ENCODE measurements at places on chromosomes 13 and 19. TPM values are rescaled to one million over a fixed set of nuclear protein-coding genes. Genes with fewer than 3 reads are reported as not detected.
A peak's percentile ranks its signal among the peaks of the same experiment; 100 is the strongest.

Gene CPB2
- not detected for total RNA-seq

Gene MIR17HG
- 4.1 TPM for total RNA-seq

Gene KIRREL2
- 0.26 TPM for total RNA-seq

Gene SMARCA4
- 104 TPM for total RNA-seq

Gene C13orf46
- total RNA-seq = 0.33 TPM

Gene TEX26
- total RNA-seq = not detected

Gene KLF5
- 136 TPM for total RNA-seq

Gene NXNL1
- total RNA-seq = not detected

Gene MYBPC2
- total RNA-seq = not detected

Gene PRR20E
- total RNA-seq = not detected

DNA sequence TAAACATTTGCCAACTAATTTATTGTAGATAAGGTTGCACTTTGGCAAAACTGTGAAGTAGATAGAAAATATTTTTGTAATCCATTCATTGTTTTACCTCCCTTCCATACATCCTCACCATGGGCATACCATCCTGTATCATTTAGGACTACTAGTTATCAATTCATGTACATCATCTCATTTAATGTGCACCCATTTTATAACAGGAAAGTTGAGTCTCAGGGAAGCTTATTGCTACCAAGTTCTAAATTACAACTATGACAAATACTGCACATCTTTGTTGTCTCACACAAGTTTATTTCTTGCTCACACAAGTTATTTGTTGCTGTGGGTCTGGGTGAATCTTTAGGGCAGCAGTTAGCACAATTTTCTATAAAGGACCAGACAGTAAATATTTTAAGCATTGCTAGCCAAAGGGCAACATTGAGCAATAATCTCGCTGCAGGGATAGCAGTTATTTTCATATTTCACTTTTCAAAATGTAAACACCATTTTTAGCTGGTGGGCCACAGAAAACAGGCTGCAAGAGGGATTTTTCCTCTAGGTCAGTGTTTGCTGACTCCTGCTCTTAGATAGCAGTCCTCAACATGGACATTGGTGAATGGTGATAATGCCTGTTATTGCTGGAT is 276.5 kb downstream of the GPC6 start:
- H3K4me1 ChIP-seq = no peaks in the 10 kb centered on the region
- H3K27me3 ChIP-seq = no peaks in the 10 kb centered on the region
- no peaks in the 10 kb centered on the region for H3K36me3 ChIP-seq
- DNase-seq = no peak

GRCh38 chr19:51145916-51146493 is 3.9 kb downstream of the SIGLEC7 start:
- H3K4me1 ChIP-seq = no peaks in the 10 kb centered on the region
- DNase-seq = no peak
- H3K4me3 ChIP-seq = no peak overlapping the region

GRCh38 chr13:98450539-98451111 is 126.3 kb downstream of the STK24 start:
- no peak for DNase-seq
- H3K27ac ChIP-seq = no peak overlapping the region
- peaks cover 32% of the 10 kb centered on the region for H3K36me3 ChIP-seq
- peaks cover 7% of the 10 kb centered on the region for H3K4me1 ChIP-seq
- H3K27me3 ChIP-seq = no peaks in the 10 kb centered on the region
- no peak overlapping the region for H3K4me3 ChIP-seq

DNA sequence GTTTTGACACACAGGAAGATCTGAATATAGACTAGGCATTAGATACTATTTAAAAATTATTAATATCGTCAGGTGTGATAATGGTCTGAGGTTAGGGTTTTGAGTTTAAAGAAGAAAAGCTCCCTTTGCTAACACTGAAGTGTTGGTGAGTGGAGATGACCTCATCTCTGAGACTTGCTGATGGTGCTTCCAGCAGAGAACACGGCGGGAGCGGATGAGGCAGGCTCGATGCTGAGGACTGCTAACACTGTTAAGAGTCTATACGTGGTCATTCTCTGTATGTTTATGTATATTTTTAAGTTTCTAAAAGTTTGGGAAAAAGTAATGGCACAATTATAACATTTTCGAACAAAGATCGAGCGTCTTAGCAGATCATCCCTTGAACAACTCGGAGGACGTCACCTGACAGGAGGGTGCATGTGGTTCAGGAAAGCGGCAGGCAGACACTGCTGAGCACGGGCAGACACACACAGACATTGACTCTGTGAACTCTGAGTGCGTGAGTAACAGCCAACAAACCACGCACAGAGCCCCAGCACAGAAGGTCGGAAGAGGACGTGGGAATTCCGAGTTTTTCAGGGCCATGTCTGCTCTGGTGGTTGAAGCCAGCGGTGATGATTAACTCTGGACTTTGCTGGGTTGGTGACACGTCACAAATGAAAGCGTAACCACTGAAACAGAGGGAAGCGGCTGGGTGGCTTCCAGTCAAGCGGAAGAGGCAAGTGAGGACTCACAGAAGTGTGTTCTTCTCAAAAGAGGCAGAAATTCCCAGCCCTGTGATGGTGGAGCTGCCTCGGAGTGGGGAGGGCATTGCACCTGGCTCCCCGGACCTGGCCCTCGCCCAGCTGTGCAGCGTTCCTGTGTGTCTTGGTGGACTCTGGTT is 91.9 kb upstream of the TEX29 start:
- peaks cover 4% of the 10 kb centered on the region for H3K36me3 ChIP-seq
- no peak overlapping the region for H3K27ac ChIP-seq
- H3K4me1 ChIP-seq = no peaks in the 10 kb centered on the region

GRCh38 chr13:27172495-27172842 is 858 bp upstream of the USP12 start:
- DNase-seq = no peak
- H3K36me3 ChIP-seq = peaks cover 13% of the 10 kb centered on the region
- peak overlapping the region; percentile 83 for H3K4me3 ChIP-seq

DNA sequence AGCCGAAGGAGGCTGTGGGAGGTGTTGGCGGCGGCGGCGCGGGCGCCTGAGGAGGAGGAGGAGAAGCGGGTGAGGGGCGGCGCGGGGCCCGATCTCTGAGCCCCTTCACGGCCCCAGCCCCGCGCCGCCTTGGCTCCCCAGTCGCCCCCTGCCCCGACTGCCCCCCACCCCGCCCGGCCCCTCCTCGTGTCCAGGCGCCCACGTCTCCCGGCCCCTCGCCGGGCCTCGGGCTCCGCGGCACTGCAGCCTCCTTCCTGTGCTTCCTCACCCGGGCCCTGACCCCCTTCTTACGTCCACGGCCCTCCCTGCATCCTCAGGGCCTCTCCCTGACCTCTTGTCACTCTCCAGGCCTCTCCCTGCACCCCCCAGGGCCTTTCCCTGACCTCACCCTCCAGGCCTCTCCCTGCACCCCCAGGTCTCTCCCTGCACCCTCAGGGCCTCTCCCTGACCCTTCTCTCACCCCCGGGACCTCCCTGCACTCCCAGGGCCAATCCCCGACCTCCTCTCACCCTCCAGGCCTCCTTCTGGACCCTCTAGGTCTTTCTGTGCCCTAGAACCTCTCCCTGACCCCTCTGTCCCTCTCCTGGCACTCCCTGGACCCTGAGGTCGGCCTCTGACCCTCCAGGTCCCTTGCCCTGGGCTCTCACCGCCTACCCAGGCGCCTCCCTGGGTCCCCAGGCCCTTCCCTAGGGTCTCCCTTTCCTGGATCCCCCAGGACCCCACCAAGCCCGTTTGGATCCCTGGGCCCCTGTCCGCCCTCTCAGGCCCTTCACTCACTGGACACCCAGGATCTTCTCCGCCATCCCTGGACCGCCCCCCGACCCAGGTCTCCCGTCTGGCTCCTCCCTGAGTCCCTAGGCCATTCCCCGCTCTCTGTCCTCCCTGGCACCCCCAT is 460 bp downstream of the KMT5C start:
- peak overlapping the region; percentile 97 for H3K27ac ChIP-seq
- no peak for DNase-seq
- peaks cover 52% of the 10 kb centered on the region for H3K36me3 ChIP-seq
- no peaks in the 10 kb centered on the region for H3K27me3 ChIP-seq
- peaks cover 23% of the 10 kb centered on the region for H3K4me1 ChIP-seq
- H3K4me3 ChIP-seq = peak overlapping the region; percentile 91

DNA sequence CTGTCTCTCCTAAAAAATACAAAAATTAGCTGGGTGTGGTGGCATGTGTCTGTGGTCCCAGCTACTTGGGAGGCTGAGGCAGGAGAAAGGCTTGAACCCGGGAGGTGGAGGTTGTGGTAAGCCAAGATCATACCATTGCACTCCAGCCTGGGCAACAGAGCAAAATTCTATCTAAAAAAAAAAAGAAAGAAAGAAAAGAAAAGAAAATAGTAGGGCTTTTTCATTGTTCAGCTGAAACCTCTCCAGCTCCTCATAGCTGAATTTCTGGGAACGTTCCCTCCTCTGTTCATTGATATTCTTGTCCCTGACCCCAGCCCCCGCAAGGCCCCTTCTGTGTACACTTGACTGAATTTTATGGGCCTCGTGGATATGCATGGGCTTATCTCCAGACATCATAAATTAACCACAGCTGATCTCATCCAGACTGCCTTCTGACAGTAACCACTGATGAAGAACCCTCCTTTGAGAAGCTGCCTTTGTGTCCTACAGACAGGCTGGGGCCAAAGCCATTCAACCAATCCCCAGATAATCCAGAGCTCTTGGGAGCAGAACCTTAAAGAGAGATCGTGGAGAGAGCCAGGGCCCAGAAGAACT is at the start of gene ELSPBP1:
Gene ELSPBP1, plus strand, starts transcription at position 424 of the 594 bp plus-strand sequence. CDS start 14,036 bp downstream, outside the sequence.
- H3K4me3 ChIP-seq = no peak within 1 kb of the TSS
- no peak for DNase-seq
- H3K27ac ChIP-seq = no peak within 1 kb of the TSS
- H3K36me3 ChIP-seq = no peaks in the 10 kb centered on the region

- peaks cover 21% of the 10 kb centered on the region for H3K36me3 ChIP-seq
- H3K4me3 ChIP-seq = peak overlapping the region; percentile 19
- peaks cover 31% of the 10 kb centered on the region for H3K4me1 ChIP-seq
Observed at GRCh38 chr19:6239401-6239844, 40.4 kb downstream of the MLLT1 start.

- no peaks in the 10 kb centered on the region for H3K36me3 ChIP-seq
- H3K27me3 ChIP-seq = no peaks in the 10 kb centered on the region
- no peak overlapping the region for H3K27ac ChIP-seq
- no peaks in the 10 kb centered on the region for H3K4me1 ChIP-seq
Observed at GRCh38 chr19:3163230-3163886, 15.2 kb upstream of the S1PR4 start.

DNA sequence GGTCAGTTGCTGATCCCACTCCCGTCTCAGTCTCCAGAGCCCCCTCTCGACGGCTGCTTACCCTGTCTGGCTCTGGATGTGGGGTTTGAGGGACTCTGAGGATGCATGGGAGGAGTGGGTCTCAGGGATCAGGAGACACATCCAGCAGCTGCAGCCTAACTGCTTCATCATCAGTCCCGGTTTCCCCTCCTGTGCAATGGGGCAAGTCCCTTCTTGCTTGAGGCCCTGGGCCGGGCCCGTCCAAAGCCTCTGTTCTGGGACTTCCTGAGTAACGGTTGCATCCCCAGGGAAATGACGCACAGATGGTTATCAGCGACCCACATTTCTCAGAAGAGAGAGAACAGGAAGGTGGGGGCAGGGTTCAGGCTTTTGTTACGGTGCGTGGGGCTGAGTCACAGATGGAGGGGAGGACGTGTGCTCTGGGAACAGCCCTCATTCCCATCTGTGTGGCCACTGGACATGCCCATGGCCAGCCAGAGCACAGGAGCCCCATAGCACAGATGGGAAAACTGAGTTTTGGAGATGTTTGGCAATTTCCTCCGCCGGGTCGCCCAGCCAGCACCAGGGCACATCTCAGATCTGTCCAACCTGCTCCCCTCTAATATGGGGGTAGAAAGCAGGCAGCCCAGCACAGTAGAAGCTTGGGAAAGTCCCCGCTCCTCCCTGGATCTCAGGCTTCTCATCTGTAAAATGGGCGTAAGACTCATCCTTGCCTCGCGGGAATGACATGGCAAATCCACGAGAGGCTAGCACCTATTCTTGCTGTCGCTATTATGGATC is 19.3 kb downstream of the GNA15 start:
- H3K27me3 ChIP-seq = no peaks in the 10 kb centered on the region
- H3K36me3 ChIP-seq = peaks cover 5% of the 10 kb centered on the region
- H3K4me1 ChIP-seq = no peaks in the 10 kb centered on the region
- H3K4me3 ChIP-seq = no peak overlapping the region
- no peak overlapping the region for H3K27ac ChIP-seq

- H3K36me3 ChIP-seq = no peaks in the 10 kb centered on the region
- no peak for DNase-seq
- no peak overlapping the region for H3K27ac ChIP-seq
- no peak overlapping the region for H3K4me3 ChIP-seq
- no peaks in the 10 kb centered on the region for H3K27me3 ChIP-seq
Observed at GRCh38 chr13:58165617-58166016, 534.1 kb downstream of the PCDH17 start.

- H3K36me3 ChIP-seq = no peaks in the 10 kb centered on the region
- peaks cover 12% of the 10 kb centered on the region for H3K27me3 ChIP-seq
- H3K27ac ChIP-seq = no peak overlapping the region
- no peaks in the 10 kb centered on the region for H3K4me1 ChIP-seq
Observed at GRCh38 chr13:94968040-94968756, 255.9 kb upstream of the SOX21 start.

GRCh38 chr13:32636711-32637110 is 50.5 kb downstream of the PDS5B start:
- no peak for DNase-seq
- H3K4me3 ChIP-seq = no peak overlapping the region
- H3K4me1 ChIP-seq = peaks cover 3% of the 10 kb centered on the region
- no peaks in the 10 kb centered on the region for H3K36me3 ChIP-seq
- H3K27ac ChIP-seq = no peak overlapping the region

GRCh38 chr13:52459668-52460067 is 4.4 kb downstream of the CKAP2 start:
- no peak for DNase-seq
- no peaks in the 10 kb centered on the region for H3K27me3 ChIP-seq
- no peak overlapping the region for H3K27ac ChIP-seq
- H3K4me1 ChIP-seq = peaks cover 8% of the 10 kb centered on the region
- H3K4me3 ChIP-seq = no peak overlapping the region
- peaks cover 41% of the 10 kb centered on the region for H3K36me3 ChIP-seq

GRCh38 chr19:51365965-51366388 is at the start of gene ETFB:
ETFB (minus strand) TSS chr19:51366388; CDS start chr19:51366326, 62 bp downstream.
- H3K4me3 ChIP-seq = peak within 1 kb of the TSS; percentile 80
- peaks cover 14% of the 10 kb centered on the region for H3K27me3 ChIP-seq
- no peak for DNase-seq
- H3K36me3 ChIP-seq = peaks cover 61% of the 10 kb centered on the region
